HL-60 (cell line): ENCODE measurements at places on chromosomes 2 and 18.

GRCh38 chr2:198004173-198004572 lies 199.8 kb downstream of the PLCL1 start:
- DNase-seq, result no peak

- DNase-seq, result no peak
These were observed 472.6 kb downstream of the TXNL1 start for GRCh38 chr18:56165601-56166355.

- DNase-seq, result no peak
These were observed 258.5 kb downstream of the KCNS3 start for GRCh38 chr2:18136881-18137475.

GRCh38 chr18:62505669-62506494 lies 16.9 kb upstream of the ZCCHC2 start:
- DNase-seq, result no peak

DNA sequence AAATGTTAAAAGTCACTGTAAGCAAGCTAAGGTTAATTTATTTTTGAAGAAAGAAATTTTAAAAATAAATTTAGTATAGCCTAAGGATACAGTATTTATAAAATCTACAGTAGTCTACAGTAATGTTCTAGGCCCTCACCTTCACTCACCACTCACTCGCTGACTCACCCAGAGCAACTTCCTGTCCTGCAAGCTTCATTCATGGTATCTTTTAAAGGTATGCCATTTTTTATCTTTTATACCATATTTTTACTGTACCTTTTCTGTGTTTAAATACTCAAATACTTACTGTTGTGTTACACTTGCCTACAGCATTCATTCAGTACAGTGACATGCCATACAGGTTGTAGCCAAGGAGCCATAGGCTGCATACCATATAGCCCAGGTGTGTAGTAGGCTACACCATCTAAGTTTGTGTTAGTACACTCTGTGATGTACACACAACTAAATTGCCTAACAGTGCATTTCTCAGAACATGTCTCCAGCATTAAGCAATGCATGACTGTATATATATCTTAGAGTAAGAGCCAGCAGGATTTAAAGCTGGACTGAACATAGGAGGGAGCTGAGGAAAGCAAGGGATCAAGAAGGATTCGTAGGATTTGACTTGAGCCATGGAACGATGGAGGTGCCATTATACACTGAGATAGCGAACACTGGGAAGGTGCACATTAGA lies 83.1 kb upstream of the KLF7 start:
- no peak for DNase-seq

- no peak for DNase-seq
These were observed 154.2 kb upstream of the PGAP1 start for GRCh38 chr2:197080578-197081216.

- DNase-seq, result no peak
These were observed 107.8 kb downstream of the NDUFA10 start for GRCh38 chr2:239917125-239917956.

DNA sequence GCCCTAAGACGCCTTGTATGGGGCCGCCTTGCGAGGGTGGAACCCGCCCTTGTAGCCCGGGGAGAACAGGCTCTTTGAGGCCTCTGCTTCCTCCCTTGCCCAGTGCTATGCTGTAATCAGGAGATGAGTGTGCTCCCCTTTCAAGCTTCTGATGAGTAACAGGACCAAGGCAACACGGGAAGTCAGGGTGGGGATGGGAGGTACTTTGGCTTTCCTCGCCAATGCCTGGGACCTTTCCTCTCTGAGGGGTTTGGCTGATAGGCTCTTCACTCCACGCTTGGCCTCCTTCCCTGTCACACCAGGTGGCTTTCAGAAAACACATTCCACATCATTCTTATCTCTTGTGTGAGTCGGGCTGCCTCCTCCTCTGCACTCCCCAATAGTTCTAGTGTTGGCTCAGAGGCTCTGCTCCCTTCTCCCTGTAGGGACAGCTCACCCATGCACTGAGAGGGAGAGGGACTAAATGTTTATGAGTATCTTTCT lies 223.7 kb upstream of the TRIB2 start:
- DNase-seq, result no peak

- DNase-seq, result no peak
These were observed 585.9 kb downstream of the IRS1 start for GRCh38 chr2:226213717-226214116.

- DNase-seq, result no peak
These were observed 55.7 kb downstream of the RND3 start for GRCh38 chr2:150431561-150432311.

- no peak for DNase-seq
These were observed 8.5 kb downstream of the STAM2 start for GRCh38 chr2:152167065-152167464.

DNA sequence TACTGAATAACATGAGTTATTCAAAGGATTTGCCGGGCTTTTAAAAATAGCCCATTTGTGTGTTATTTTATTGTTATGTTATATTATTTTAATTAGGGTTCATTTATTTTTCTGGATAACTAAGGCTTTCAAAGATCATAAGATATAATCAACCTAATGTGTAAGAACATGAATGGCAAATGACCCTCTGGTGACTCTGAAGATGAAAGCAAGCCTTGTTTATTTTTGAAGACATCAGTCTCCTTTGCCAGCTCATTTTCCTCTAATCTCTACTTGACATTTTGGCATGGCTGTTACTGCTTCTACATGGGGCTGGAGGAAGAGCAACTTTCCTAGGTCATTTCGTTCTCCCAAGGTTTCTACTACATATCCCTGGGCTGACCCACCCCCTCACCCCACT lies 10.6 kb downstream of the FAP start:
- no peak for DNase-seq

- DNase-seq, result no peak
These were observed 1.4 kb downstream of the OTOS start for GRCh38 chr2:240139011-240139441.

- DNase-seq, result no peak
These were observed 164.9 kb downstream of the GFPT1 start for GRCh38 chr2:69221960-69222751.

- DNase-seq, result peak; percentile 37
These were observed 69.3 kb downstream of the TIMM21 start for GRCh38 chr18:74217476-74218143.

GRCh38 chr2:236896688-236897087 lies 189.0 kb upstream of the COPS8 start:
- no peak for DNase-seq

DNA sequence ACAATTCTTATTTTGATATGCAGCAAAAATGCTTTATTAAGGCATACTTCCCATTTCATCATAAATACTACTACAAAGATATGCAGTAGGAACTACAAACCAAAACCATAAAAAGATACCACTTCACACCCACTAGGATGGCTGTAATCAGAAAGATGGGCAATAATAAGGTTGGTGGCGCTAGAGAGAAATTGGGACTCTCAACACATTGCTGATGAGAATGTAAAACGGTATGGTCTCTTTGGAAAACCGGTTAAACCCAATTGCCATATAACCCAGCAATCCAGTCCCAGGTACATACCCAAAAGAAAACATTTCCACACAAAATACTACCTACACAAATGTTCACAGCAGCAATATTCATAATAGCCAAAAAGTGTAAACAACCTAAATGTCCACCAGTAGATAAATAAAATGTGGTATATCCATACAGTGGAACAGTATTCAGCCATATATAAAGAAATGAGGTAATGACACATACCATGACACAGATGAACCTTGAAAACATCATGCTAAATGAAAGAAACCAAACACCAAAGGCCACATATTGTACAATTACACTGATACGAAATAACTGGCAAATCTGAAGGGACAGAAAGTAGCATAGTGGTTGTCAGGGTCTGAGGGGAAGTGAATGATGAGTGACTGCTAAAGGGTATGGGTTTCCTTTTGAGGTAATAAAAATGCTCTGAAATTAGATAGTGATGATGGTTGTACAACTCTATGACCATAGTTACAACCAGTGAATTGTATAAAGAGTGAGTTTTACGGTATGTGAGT lies 12.7 kb downstream of the SP3 start:
- no peak for DNase-seq

- DNase-seq, result peak; percentile 90
These were observed 7.8 kb upstream of the ARHGAP25 start for GRCh38 chr2:68726608-68727367.

DNA sequence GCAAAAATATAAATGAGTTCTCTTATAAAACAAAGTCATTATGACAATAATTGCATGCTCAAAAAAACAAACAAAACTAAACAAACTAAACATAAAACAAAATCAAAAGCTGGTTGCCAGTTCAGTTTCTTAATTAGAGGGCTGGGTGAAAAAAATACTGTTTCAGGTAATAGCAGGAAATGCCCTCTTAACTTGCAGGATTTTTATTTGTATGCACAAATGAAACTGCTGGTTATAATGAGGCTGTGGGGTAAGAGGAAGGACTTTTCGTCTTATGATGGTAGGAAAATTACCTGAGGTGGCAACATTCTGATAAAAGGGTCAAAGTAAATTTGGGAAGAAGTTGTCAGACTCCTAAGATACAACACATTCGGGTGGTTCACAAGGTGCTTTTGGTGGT lies 21.5 kb upstream of the CDKL4 start:
- DNase-seq, result no peak

DNA sequence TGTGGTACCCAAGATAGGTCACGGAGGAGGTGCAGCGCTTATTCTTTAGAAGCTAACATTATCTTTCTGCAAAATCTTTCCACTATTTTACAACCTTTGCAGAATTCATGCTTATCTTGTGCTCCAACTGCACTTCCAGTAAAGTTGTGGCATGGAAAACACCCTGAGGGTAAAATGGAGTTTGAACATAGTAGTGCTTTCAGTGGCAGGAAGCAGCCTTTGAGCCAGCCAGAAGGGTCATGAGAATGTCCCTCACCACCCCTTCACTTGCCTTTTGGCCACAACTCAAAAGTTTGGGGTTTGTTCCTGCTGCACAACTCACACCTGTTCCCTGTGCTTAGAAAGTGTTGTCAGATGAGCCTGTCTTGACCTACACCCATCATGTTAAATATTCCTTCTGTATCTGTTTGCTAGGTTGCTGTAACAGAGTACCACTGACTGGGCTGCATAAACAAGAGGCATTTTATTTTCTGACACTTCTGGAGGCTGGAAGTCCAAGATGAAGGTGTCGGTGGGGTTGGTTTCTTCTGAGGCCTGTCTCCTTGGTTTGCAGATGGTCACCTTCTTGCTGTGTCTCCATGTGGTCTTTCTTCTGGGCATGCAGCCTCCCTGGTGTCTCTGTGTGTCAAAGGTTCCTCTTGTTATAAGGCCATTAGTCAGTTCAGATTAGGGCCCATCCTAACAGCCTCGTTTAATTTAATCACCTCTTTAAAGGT lies 194.1 kb downstream of the SMAD7 start:
- no peak for DNase-seq

- no peak for DNase-seq
These were observed 2.9 kb upstream of the TLX2 start for GRCh38 chr2:74511104-74511989.

- no peak for DNase-seq
These were observed 193.0 kb upstream of the NETO1 start for GRCh38 chr18:73060666-73061288.

DNA sequence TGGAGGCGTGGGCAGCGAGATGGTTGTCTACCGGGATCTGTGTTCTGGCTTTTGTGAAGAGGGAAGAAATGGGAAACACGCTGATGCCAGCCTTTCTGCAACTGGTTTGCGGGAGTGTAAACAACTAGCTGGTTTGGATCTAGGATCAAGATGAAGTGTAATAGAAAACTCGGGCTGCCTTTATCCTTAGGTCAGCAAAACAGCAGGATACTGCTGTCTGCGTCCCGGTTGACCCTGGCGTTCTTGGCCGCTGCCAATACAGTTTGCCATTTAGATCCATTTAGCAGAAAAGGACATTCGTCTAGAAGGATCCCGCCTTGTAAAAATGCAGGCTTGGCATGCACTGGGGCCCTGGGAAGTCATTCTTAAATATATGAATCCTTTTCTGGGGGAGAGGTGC lies 42.0 kb downstream of the RAB31 start:
- DNase-seq, result no peak

- DNase-seq, result no peak
These were observed 35.9 kb upstream of the MYO1B start for GRCh38 chr2:191209340-191209739.

- DNase-seq, result peak; percentile 62
These were observed 60.8 kb downstream of the EMILIN2 start for GRCh38 chr18:2907550-2908135.

GRCh38 chr2:182834293-182834692 lies 32.1 kb downstream of the FRZB start:
- DNase-seq, result no peak

GRCh38 chr2:237022533-237022932 lies 63.2 kb upstream of the COPS8 start:
- DNase-seq, result no peak

DNA sequence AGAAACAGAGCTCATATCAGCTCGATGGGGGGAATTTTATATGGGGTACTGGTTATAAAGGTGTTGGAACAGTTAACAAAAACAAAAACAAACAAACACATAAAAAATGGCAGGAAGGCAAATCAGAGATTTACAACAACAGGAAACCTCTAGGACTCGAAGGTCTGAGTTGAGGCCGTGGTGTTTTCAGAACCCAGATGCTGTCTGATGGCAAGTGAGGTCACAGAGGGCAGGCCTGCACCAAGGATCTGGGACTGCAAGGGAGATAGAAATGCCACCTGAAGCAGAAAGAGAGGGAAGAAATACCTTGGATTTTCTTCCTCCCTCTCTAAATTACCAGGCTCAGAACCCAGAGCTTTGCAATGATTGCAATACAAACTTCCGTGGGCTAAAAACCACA lies 429.5 kb downstream of the ZNF521 start:
- DNase-seq, result no peak

DNA sequence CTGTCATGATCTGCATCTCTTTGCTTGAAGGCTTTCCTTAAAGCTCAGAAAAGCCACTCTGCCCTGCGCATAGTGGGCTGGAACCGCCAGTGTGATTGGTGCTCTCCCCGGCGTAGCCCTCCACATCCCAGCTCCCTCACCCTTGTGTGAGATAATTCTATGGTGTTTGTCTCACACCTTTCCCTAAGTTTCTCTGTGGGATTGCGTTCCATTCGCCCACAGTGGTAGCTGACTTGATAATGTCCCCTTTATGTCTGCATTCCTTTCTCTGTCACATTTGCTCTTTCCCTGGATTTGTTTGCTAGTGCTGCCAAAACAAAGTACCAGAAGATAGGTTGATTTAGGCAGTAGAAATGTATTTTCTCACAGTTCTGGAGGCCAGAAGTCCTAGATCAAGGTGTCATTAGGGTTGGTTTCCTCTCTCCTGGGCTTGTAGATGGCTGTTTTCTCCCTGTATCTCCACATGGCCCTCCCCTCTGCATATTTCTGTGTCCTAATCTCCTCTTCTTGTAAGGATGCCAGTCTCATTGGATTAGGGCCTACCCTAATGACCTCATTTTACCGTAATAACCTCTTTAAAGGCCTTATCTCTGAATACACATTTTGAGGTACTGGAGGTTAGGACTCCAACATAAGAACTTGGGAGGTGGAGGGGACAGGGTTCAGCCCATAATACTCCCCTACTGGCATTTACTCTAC lies 7.4 kb upstream of the TMEM87B start:
- no peak for DNase-seq

DNA sequence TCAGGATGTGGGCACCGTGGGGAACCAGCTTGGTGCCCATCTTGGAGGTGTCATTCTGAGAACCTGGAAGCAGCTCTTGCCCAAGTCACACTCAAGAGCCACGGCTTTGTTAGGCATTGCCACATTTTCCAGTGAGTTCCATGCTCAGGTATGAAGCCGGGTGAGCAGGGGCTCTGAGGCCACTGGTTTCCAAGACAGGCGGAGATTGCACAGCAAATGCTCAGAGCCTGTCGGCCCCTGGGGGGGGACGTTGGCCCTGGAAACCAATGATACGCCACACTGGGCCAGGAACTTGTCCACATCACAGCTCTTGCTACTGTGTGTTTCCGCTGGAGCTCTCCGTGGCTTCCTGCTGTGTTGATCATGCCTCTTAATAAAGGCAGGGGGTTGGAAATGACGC lies 52.5 kb upstream of the SALL3 start:
- DNase-seq, result no peak
